ENCODE measurements at places on chromosomes 11 and 22. TPM values are rescaled to one million over a fixed set of nuclear protein-coding genes. Genes with fewer than 3 reads are reported as not detected.

KCNQ1OT1 gene
- 0.25 TPM for total RNA-seq

UPK3A gene
- not detected for total RNA-seq

SERPIND1 gene
- not detected for total RNA-seq

CHRM4 gene
- total RNA-seq, result 0.30 TPM

FAT3 gene
- not detected for total RNA-seq

OVCH2 gene
- not detected for total RNA-seq

INPP5J gene
- total RNA-seq, result not detected

TP53AIP1 gene
- not detected for total RNA-seq

E2F8 gene
- total RNA-seq, result 40.8 TPM

OR10S1 gene
- total RNA-seq, result not detected

GSTT2B gene
- total RNA-seq, result not detected

TRIM6 gene
- 0.60 TPM for total RNA-seq

PANX1 gene
- 13.7 TPM for total RNA-seq

GRAMD1B gene
- total RNA-seq, result 91.8 TPM

SLC22A12 gene
- total RNA-seq, result not detected

FREY1 gene
- 1.5 TPM for total RNA-seq

TST gene
- total RNA-seq, result 7.2 TPM

SESN3 gene
- 23.2 TPM for total RNA-seq

LGR4 gene
- total RNA-seq, result 0.10 TPM

SIK2 gene
- total RNA-seq, result 10.8 TPM

ART5 gene
- not detected for total RNA-seq

SPTBN2 gene
- total RNA-seq, result 0.25 TPM

KLHL35 gene
- total RNA-seq, result 1.0 TPM

FIBIN gene
- total RNA-seq, result not detected

CADM1 gene
- total RNA-seq, result 2.5 TPM

DRD4 gene
- 0.20 TPM for total RNA-seq

KCNE3 gene
- not detected for total RNA-seq

GAB4 gene
- total RNA-seq, result not detected

PLAAT4 gene
- total RNA-seq, result 104 TPM

CSNK2A3 gene
- total RNA-seq, result 3.0 TPM

VWA5A gene
- 6.8 TPM for total RNA-seq

APOL4 gene
- total RNA-seq, result 7.6 TPM

BTG4 gene
- total RNA-seq, result not detected

GP1BB gene
- total RNA-seq, result not detected

MPPED2 gene
- not detected for total RNA-seq

IGSF9B gene
- 70.8 TPM for total RNA-seq

RIC3 gene
- 3.4 TPM for total RNA-seq

KDM4E gene
- not detected for total RNA-seq

ARHGAP1 gene
- total RNA-seq, result 77.8 TPM

PNPLA5 gene
- total RNA-seq, result not detected

PAMR1 gene
- not detected for total RNA-seq

TMEM121B gene
- not detected for total RNA-seq

KRTAP5-7 gene
- not detected for total RNA-seq

CYTH4 gene
- 126 TPM for total RNA-seq

ISX gene
- total RNA-seq, result not detected

ARL14EP gene
- total RNA-seq, result 39.9 TPM

CDHR5 gene
- not detected for total RNA-seq

All from activated CD4-positive, alpha-beta memory T cell treated with anti-CD3 and anti-CD28 coated beads, Interleukin-2, amount 10 ng/mL, durations not matched to agents 7 days and 5 days (primary cell).